T-helper 2 cell treated with Interferon-gamma antibody and Interleukin-4, amounts not matched to agents 5 μg/mL and 100 μg/mL, for 36 hours (primary cell): ENCODE measurements at places on chromosomes 1 and 21.

DNA sequence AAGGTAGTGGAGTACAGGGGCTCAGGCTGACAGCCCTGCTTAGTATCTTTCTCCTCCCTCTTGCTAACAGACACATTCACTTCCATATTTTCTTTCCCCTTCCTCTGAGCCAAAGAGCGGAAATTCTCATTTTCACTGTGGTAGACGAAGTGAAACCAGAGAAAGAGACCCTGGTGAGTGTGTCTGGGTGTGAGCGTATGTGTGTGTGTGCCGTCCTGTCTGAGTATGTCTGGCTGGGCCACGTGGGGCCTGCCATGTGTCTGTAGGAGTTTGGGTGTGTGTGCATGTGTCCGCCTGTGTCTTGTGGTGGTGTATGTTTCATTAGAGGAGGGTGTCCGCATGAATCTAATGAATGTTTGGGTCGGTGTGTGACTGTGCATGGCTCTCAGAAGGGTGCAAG, 1.7 kb downstream of the COL8A2 start:
- no peak for DNase-seq

- no peak for DNase-seq
Observed at GRCh38 chr1:53984726-53985125, 33.3 kb downstream of the LDLRAD1 start.

GRCh38 chr1:7045897-7046296, 260.6 kb downstream of the CAMTA1 start:
- DNase-seq = no peak

DNA sequence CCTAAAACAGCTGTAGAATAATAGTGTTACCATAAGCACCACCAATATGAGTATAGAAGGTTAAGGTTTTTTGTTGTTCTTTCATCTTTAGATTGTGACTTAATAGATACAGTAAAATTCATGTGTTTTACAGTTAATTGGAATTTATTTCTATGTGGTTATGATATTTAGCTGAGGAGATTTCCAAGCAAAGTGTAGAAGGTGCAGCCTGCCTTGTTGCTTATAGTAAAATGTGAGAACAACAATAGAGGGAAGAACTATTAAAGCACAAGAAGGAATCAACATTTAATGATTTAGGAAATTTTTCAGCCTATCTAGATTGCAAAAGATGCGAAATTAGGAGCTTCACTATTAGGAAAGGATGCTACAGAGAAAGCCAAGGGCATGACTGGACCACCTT, 47.9 kb downstream of the DESI2 start:
- no peak for DNase-seq

DNA sequence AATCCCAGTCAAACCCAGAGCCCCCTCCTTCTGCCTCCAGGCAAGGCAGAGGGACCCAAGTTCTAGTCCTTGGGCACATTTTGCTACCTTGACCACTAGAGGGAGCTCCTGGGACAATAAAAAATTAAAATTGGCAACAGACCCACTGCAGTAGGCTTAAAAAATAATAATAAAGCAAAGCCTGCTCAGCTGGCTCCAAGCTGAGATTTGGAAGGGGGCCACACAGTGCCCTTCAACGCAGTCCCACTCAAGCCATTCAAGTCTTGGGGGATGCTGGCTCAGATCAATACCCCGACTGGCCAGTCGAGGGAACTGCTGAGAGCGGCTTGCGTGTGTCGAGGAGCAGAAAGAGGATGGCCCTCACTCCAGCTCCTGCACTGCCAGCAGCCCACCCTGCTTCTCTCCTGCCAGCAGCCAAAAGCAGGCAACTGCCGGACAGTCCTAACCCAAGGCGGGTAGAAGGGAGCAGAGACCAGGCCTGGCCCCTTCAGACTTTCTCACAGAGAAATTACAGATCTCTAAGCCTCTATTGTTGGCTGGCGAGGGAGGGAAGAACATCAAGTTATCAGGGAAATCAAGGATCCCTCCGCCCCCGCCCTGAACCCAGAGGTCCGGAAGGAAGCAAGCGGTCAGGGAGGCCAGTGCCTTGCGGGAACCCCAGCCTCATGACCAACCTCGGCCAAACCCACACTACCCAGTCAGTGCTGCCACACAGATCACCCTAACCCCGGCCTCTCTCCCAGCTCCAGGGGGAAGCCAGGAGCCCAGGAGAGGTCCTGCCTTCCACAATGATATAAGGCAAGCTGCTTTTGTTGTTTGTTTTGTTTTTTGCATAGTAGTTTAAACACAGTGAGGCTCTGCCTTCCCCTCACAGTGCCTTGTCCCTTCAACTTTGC, 4.9 kb upstream of the ALDH4A1 start:
- peak; percentile 38 for DNase-seq

DNA sequence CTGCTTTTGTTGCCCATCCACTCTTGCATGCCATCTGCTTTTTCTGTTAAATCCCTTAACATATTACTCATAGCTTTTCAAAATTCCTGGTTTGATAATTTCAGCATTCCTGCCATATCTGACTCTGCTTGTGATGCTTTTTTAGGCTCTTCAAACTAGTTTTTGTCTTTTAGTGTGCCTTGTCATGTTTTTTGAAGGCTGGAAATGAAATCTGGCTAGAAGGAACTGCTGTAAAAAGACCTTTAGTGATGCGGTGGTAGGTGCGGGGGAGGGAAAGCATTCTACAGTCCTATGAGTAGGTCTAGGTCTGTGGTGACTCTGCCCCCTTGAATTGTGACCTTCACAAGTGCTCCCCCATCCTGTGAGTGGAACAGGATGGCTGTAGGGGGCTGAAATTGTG, 15.0 kb upstream of the S100B start:
- no peak for DNase-seq

DNA sequence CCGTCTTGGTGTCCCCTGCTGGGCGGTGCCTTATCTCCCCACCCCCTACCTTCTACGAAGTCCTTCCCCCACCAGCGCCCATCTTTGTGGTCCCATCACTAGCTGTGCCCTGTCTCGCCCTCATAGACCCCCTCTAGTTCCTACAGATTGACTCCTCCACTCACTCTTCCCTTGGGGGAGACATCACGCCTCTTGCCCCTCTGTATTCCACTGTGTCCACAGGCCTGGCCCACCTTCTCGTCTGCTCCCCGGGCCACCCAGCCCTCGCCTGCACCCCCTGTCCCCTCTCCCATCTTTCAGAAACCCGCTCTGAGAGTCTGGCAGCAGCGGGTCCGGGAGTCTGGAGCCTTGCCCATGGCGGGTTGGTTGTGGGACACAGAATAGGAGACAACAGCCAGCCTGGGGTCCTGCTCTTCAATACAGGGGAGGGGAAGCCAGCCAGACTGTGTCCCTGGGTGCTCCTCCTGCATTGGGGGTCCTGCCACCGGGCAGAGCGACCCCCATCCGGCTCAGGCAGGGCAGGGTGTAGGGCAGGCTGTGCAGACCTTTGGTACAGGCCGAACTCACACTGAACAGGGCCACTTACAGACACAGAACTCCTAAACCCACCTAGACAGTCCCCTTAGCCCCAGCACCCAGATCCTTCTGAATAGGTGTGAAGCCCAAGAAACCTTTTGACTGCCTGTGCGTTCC, 1.1 kb downstream of the RNF187 start:
- no peak for DNase-seq

DNA sequence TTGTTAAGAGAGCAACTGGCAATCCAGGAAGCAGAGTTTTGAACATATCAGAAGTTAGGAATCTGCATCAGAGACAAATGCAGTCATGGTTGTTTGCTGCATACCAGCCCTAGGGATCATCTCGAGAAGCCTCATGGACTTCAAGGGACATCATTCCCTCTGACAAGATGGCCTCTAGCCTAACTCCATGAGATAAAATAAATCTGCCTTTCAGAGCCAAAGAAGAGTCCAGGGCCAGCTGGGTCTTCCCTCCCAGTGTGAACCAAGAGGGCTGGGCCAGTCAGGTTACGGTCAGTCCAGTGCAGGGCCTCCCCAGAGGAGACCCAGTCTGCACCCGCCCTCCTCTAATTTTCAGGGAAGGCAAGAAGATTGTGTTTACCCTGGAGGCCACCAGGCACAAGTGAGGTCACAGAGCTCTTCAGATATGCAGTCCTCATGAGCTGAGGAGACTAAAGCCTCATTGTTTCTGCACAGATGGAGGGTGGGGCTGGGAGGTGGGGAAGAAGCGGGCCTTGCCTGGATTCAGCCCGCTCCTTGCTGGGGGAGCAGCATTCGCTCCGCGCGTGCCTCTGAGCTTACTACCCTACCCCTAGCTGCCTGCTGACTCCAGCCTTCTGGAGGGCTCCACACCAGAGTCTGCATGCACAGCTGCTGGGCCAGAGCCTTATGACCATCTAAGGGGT, 52.8 kb downstream of the CAPN2 start:
- DNase-seq = no peak

DNA sequence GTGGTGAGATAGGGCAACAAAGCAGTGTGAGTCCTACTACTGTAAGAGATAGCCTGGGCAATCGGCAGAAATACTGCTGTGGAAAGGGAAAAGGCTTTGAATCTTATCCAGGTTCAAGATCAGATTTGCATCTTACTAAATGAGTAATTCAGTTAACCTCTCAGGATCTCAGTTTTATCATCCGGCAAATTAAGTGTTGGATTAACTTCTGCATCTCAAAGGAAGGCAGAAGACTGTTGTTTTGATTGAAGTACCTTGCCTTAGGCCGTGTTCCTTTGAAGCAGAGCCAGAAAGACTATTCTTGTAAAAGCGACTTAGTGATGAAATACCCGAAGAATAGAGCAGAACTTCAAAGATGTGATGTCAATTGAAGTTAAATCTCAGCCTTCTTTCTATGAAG, 612.9 kb upstream of the USP24 start:
- DNase-seq = no peak

GRCh38 chr1:200039849-200040474, 12.5 kb downstream of the NR5A2 start:
- DNase-seq = no peak

GRCh38 chr1:115545791-115546733, 95.7 kb upstream of the VANGL1 start:
- DNase-seq = no peak

- DNase-seq = no peak
Observed at GRCh38 chr1:230735447-230735846, 11.7 kb upstream of the CAPN9 start.

DNA sequence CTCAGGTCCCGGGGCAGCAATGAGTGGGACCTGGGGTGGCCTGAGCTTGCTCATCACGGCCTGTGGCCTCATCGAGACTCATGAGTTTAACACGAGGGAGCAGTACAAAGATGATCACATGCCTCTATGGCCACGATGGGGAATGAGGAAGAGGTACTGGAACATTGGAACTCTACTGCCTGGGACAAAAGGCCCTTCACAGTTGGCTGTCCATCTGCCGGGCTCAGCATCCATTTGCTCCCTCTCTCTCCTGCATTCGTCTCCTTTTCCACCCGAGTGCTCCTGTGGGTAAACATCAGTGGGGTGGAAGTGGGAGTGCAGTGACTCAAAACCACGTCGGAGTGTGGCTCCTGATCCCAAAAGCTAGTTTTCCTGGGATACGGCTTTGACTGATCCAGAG, 124.9 kb downstream of the KAZN start:
- DNase-seq = no peak

DNA sequence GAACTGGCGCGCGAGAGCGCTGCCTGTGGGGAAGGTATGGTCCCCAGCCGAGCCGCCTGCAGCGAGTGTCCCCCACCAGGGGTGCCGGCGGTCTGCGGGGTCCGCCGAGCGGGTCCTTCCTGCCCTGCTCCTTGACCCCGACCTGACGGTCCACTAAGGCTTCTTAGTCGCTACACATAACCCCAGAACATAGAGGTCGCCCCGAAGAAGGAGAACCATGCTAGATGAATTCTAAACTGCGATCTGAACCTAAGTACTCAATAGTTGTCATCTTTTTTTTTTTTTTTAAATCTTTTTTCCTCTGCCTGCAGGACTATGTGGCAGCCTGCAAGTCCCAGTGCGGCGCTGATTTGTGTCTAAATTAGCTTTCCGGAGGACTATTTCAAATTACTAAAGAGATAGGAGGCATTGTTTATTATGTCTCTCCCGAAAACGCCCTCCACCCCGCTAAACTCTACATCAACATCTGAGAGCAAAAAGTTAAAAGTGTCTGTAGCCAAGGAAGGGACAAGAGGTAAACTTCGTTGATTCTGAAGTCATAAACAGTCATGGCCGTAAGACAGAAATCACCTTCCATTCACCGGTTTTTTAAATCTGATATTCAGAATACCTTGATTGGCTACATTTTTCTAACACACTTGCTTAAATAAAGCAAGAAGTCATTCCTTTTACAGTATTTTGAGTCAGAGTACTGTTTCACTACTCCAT, 476 bp downstream of the AXDND1 start:
- no peak for DNase-seq

GRCh38 chr1:244788493-244789275, 46.8 kb upstream of the COX20 start:
- DNase-seq = no peak

- no peak for DNase-seq
Observed at GRCh38 chr21:16145479-16145878, 415.7 kb downstream of the USP25 start.

DNA sequence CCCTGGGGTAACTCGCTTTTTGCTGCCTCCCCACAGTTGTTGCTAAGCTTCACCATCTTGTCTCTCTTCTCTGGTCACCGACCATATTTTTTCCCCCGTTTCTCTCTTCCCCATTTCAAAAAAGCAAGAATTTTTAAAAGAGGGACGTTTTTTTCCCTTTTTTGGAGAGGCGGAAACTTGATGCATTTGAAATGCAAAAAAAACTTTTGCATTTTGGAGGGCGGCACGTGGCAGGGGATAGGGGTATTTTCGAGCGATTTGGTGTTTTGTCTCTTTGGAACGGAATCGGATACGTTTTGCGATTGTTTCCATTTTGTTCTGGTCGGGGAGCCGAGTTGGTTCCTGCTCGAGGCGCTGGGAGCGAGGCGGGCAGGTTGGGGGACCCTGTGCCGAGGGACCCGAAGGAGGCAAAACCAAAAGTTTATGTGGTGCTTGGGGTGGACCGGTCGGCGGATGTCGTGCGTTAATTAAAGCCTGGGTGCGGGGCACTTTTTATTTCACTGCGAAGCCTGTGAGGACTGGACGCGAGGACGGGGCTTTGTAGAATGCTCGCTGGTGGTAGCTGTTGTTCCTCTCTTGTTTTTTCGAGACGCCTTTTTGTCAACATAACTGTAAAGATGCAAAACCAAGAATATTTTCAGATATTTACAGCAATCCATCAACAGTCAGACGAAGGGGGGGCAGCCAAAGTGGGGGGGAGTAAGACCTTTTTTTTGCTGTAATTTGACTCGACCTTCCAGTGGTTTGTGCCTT, 884 bp downstream of the H3-3A start:
- DNase-seq = peak; percentile 48

GRCh38 chr1:163770265-163770664, 448.5 kb downstream of the NUF2 start:
- DNase-seq = no peak
